Ovary (tissue), 10 donors: ENCODE measurements at places on chromosomes 7 and 10. TPM values are rescaled to one million over a fixed set of nuclear protein-coding genes. Genes with fewer than 3 reads are reported as not detected.

GRCh38 chr10:36499693-36500092, 625.7 kb upstream of the ANKRD30A start:
- DNase-seq = no peak

WEE2 gene
- 0.27 TPM for total RNA-seq

GRCh38 chr7:41880107-41880506, 177.2 kb upstream of the INHBA start:
- DNase-seq = no peak

DNA sequence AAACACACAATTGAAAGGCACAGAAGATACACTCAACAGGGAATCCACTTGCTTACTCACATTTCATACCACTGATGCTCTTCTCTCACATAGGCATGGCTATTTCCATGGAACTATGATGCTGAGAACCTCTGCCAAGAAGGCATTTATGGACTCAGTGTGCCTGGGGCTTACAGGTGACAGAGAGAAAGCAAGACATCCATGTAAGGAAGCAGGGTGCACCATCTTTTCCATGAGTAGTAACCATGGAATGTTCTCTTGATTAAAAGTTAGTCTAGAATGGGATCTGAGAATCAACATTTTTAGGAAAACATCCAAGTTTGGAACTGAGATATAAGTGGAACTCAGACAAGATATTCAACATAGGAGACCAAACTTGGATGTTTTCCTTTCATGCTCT, 52.5 kb upstream of the MACC1 start:
- DNase-seq = no peak

- DNase-seq = no peak
Measured at GRCh38 chr10:121195524-121195910, 344.4 kb downstream of the WDR11 start.

DNA sequence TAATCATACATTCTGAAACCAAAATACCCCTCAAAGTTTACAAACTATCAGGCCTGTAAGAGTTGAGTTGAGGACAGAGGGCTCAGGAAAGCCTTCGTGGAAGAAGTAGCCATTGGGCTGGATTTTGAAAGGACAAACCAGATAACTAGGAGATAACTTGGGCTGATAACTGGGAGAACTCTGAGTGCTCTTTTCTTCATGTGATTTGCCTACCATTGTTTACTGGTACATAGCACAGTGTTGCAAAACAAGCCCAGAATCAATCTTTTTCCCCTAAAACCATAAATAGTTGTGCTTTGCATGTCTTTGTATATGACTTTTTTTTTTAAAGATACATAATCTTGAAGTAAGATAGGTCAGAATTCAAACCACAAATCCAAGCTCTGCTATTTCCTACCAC, 106.7 kb upstream of the ITGB1 start:
- DNase-seq = no peak

DNA sequence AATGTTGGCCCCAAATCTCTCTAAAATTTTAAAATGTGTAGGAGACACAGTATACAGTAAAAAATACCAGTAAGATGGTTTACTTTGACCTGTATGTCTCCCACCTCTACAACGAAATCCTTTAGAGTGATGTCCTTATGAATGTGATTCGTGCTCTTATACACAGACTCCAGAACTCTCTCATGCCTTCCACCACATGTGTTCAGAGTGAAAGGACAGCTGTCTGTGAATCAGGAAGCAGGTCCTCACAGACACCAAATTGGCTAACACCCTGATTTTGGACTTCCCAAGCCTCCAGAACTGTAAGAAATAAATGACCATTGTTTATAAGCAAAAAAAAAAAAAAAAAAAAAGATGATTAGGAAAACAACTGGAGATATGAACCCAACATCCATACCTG, 35.2 kb downstream of the RNF133 start:
- no peak for DNase-seq

DNA sequence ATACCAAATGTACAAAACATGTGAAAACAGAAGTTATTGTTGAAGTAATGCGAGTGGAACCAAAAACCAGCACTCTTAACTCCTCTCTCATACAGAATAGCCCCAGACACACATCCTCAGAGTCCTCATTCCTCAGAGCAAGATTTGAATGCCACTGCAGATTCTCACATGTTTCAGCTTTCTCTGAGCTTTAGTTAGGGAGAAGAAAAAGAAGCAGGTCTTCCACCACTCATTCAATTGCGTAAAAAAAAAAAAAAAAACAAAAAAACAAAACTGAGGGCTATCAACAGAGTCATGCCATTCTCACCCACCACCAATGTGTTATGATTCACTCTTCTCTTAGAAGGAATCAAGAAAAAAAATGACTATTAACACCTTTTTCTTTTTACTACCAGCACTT, 287.7 kb downstream of the IPMK start:
- no peak for DNase-seq

GRCh38 chr10:17001297-17001744, 128.3 kb downstream of the CUBN start:
- DNase-seq = peak; percentile 34

- DNase-seq = no peak
Measured at GRCh38 chr10:102673236-102673818, 29.0 kb downstream of the TRIM8 start.

CASD1 gene
- 19.4 TPM for total RNA-seq

GRCh38 chr7:144780071-144780608, 55.7 kb downstream of the TPK1 start:
- DNase-seq = no peak

CLCN1 gene
- total RNA-seq = not detected
